Stimulated activated CD4-positive, alpha-beta T cell treated with anti-CD3 and anti-CD28 coated beads, Interleukin-15, amount 100 ng/mL, for 48 hours (primary cell): ENCODE measurements at places on chromosomes 7 and 10.

DNA sequence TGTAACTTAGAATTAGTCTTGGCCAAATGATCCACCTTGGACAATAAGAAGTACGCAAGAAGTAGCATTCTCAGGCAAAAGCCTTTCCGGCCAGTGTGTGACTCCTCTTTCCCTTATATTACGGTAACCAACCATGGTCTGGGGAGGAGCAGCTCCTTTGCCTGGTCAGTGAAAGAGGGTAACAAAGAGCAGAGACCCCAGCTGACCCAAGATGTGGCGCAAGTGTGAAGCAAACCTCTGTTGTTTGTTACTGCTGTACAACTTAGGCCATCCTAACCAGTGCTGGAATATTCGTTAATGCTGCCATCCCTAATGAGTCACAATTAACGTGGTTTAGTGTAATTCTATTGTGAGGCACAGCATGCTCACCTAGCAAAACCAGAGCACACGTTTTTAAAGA lies 44.0 kb downstream of the HIPK2 start:
- DNase-seq: no peak

DNA sequence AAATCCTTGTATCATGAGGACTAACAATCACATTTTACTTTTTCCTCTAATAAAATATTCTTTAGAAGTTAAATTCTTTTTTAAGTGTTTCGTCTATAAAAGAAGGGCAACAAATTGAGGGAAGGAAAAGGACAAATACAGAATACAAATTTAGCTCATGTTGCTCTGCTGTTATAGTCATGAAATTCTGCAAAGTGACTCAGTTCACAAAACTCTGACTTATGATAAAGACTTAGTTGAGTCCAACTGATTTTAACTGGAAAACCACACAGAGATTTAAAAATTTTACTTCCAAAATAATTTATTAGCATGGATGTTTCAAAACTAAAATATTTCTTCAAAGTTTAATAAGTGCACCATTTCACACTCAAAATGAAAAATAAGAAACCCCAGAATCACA lies 75.0 kb upstream of the GPR22 start:
- DNase-seq: no peak

- DNase-seq: peak; percentile 44
These were observed 5.6 kb downstream of the POR start for GRCh38 chr7:75920431-75921161.

GRCh38 chr7:45922810-45923209 lies 1.7 kb upstream of the IGFBP3 start:
- DNase-seq: no peak

GRCh38 chr10:122343135-122343800 lies 31.2 kb upstream of the PLEKHA1 start:
- no peak for DNase-seq

GRCh38 chr7:137846549-137846826 lies 286 bp downstream of the DGKI start:
- no peak for DNase-seq
